Urinary bladder (tissue), 4 donors: ENCODE measurements at places on chromosomes 3 and 15. TPM values are rescaled to one million over a fixed set of nuclear protein-coding genes. Genes with fewer than 3 reads are reported as not detected.

SLC35G2 gene
- 10.1 TPM for total RNA-seq

UBAP1L gene
- 3.9 TPM for total RNA-seq

SUSD5 gene
- total RNA-seq: 3.0 TPM

XXYLT1 gene
- total RNA-seq: 18.5 TPM

CCR3 gene
- not detected for total RNA-seq

TMEM207 gene
- total RNA-seq: not detected

NECTIN3 gene
- total RNA-seq: 71.3 TPM

WDR93 gene
- not detected for total RNA-seq

ROPN1 gene
- not detected for total RNA-seq

CNOT10 gene
- total RNA-seq: 50.7 TPM

NRG4 gene
- total RNA-seq: 6.1 TPM

SLC51A gene
- total RNA-seq: not detected

PPP1R2 gene
- 104 TPM for total RNA-seq

C3orf70 gene
- 29.9 TPM for total RNA-seq

MCF2L2 gene
- 3.6 TPM for total RNA-seq

TCTA gene
- total RNA-seq: 11.1 TPM

CYP11A1 gene
- total RNA-seq: 0.21 TPM

CRABP1 gene
- 5.9 TPM for total RNA-seq
